ENCODE measurements at places on chromosomes 16 and 17. TPM values are rescaled to one million over a fixed set of nuclear protein-coding genes. Genes with fewer than 3 reads are reported as not detected.

DNA sequence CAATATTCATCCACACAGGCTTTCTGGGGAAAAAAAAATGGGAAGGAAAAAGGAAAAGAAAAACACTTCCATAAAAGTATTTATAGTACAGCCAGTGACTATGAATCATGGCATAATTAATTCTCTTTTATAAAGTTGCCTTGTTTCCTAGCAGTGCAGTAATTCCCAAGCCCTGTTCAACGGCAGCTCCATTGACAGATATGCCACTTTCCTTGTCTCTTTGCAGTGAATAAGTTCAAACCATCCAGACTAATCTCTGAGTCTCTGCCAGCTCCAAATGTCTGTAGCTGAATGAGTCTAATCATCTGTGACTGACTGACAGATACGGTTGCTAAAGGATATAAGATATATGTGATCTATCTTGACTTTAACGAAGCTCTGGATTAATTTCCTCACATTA is 52.9 kb upstream of the KCNJ16 start:
- no peaks in the 10 kb centered on the region for H3K27me3 ChIP-seq
- peaks cover 9% of the 10 kb centered on the region for H3K4me1 ChIP-seq
- H3K27ac ChIP-seq = no peak overlapping the region
- DNase-seq = no peak
- no peak overlapping the region for H3K4me3 ChIP-seq
- no peaks in the 10 kb centered on the region for H3K36me3 ChIP-seq

DNA sequence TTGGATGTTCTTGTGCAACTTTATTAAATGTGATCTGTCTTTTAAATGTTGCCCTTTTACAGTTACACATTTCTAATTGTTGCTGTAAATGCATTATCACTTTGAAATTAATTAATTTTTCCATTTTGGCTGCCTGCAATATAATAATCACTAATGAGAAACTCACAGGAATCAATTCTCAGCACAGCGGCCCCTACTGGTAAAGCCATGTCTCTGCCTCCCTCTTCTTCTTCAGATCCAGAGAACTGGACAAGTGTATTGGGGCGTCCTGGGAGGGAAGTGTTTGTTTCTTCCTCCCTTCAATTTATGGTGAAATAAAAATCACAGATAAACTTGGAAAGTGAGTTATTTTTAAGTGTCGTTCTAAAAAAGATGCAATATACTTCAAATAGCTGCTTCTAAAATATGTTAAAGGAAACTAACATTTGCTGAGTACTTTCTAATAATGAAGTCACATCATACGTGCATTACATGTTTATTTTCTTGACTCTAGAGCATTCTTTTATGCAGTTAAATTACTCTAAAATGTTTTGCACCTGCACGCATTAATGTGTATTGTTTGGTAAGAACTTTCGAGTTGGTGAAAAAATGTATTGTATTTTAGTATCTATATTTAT is 338.0 kb downstream of the WWOX start:
- DNase-seq = peak; percentile 24
- H3K27ac ChIP-seq = peak overlapping the region; percentile 34
- H3K36me3 ChIP-seq = no peaks in the 10 kb centered on the region

- no peak overlapping the region for H3K4me3 ChIP-seq
- H3K4me1 ChIP-seq = peaks cover 14% of the 10 kb centered on the region
- H3K36me3 ChIP-seq = no peaks in the 10 kb centered on the region
- peak overlapping the region; percentile 32 for H3K27ac ChIP-seq
- H3K27me3 ChIP-seq = no peaks in the 10 kb centered on the region
Observed at GRCh38 chr17:71287071-71287823, 833.6 kb upstream of the SOX9 start.

DNA sequence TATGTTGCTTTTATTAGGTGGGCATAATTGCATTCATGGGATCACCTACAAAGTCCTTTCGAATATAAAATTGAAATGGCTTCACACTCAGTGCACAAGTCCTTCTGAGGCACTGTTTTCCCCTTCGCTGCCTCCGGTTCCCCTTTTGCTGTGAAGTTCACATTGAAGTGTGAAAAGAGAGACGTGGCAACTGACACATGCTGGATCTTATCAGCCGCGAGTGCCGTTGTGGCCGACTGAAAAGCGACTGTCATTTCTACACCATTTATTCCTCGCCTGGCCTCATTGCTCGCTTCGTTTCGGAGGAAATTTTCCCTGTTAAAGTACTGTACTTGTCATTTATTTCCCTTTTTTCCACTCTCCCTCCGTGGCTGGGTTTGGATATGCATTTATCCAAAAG is 423.5 kb downstream of the MAF start:
- no peak for DNase-seq
- no peaks in the 10 kb centered on the region for H3K27me3 ChIP-seq

DNA sequence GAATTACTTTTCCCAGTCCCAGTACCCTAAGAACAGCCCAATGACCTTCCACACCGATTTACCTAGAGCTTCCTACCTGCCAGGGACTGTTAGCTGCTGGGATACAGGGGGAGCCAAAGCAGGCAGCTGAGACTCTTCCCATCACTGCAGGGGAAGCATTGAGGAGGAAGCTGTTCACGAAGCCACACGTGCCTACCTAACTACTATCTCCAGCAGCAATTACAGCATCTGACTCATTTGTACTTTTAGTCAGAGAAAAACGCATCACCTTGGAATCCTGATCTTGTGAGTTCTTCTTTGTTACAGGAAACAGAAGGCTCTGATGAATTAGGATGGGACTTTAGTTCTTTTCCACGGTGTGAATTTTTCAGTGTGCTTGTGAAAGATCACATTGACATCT is 113.7 kb upstream of the DHX40 start:
- H3K27me3 ChIP-seq = no peaks in the 10 kb centered on the region
- no peak overlapping the region for H3K4me3 ChIP-seq
- no peak overlapping the region for H3K27ac ChIP-seq
- no peak for DNase-seq
- no peaks in the 10 kb centered on the region for H3K36me3 ChIP-seq

DNA sequence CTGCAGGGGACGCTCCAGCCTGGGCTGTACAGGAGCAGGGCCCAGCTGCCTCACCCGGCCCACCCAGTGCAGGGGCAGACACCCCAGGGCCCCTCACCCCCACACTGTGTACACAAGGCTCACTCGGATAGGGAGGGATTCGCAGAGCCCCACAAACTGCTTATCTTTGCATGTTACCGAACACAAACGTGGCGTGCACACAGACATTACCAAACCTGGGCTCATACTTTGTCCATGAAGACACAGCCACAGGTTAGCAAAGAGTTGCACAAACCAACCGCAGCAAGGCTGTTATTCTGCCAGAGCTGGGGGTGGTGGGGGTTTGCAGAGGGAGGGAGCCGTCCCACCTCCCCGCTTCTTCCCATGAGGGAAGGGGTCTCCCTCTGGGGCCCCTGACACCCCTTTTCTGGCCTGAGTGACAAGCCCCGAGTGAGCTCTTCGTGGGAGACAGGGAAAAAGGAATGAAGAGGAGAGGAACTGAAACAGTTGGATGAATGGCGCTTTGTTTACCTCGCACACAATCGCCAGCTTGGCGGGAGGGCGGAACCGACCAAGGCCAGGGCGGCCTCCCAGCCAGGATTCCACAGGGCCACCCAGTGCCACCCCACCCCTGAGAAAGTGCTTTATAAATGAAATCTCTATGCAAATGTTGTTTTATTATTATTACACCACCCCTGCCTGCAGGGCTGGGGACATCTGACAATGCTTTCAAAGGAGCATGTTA is 434 bp upstream of the CPSF4L start:
- no peaks in the 10 kb centered on the region for H3K27me3 ChIP-seq
- H3K4me3 ChIP-seq = no peak overlapping the region
- H3K27ac ChIP-seq = no peak overlapping the region

- H3K4me1 ChIP-seq = no peaks in the 10 kb centered on the region
- DNase-seq = no peak
- no peak overlapping the region for H3K27ac ChIP-seq
- no peaks in the 10 kb centered on the region for H3K36me3 ChIP-seq
- H3K4me3 ChIP-seq = no peak overlapping the region
Observed at GRCh38 chr16:26795184-26795583, 271.5 kb upstream of the C16orf82 start.

DNA sequence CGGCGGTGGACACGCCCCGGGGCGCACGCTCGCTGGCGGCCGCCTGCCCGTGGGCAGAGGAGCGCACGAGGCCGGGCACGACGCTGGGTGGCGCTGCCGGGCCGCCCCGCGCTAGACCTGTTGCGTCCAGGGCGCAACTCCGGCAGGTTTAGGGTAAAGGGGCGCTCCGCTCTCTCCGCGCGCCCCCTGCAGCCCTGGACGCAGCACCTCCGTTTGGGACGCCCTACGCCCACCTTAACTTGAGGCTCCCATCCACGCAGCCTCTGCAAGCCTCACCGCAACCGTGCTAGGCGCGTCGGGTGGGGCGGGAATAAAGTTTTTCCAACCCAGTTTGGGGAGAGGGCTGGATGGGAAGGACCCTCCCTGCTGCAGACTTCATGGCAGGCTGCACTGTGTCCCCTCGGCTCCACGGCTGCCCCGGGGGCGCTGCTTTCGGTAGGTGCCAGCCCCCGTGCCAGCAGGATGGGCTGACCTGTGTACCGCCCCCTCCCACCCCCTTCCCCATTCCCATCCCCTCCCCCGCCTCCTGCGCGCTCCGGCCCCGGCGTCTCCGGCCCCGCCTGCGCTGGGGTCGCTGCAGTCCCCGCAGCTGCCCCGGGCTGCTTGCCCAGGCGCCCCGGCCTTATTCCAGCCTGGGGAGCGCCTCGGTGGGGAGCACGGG is at the start of gene SYT17:
SYT17 (plus strand) TSS at position 531 of the 661 bp plus-strand sequence. CDS start 407 bp downstream, outside the sequence.
- H3K4me3 ChIP-seq = peak within 1 kb of the TSS; percentile 76
- H3K36me3 ChIP-seq = no peaks in the 10 kb centered on the region
- H3K27ac ChIP-seq = no peak within 1 kb of the TSS
- DNase-seq = peak; percentile 74
- peaks cover 9% of the 10 kb centered on the region for H3K4me1 ChIP-seq

GRCh38 chr17:79393358-79394052 is 217.3 kb downstream of the RBFOX3 start:
- no peaks in the 10 kb centered on the region for H3K36me3 ChIP-seq
- peak; percentile 82 for DNase-seq
- H3K27ac ChIP-seq = no peak overlapping the region

GRCh38 chr16:85415196-85416090 is 197.7 kb upstream of the GSE1 start:
- no peak overlapping the region for H3K27ac ChIP-seq
- H3K27me3 ChIP-seq = no peaks in the 10 kb centered on the region

DNA sequence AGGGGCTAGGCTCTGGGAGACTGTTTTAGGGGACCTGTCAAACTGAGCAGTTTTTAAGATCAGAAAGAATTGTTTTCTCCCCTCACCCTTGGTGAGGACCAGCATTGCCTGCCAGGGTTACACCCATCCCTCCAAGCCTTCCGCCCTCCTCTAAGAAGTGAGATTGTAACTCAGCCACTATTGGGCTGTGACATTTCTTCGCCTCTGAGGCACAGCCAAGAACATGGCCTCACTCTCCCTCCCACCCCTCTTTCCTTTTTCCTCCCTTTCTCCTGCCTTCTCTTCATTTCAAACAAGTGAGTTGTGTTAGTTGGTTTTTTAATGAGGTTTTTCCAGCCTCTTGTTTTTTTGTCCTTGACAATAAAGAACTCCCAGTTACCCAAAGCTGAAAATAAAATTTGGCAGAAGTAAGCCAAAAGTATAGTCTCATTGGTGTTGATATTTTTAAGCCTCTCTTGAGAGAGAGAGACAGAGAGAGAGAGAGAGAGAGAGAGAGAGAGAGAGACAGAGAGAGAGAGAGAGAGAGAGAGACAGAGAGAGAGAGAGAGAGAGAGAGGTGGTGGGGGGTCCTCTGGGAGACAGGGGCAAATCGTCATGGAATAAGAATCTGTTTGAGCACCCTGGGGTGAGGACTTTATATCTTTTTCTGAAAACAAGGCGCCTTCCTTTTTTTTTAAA is 77.2 kb upstream of the TBX2 start:
- no peaks in the 10 kb centered on the region for H3K36me3 ChIP-seq

Gene KRTAP17-1
- total RNA-seq = not detected

Gene KRT20
- total RNA-seq = not detected

DNA sequence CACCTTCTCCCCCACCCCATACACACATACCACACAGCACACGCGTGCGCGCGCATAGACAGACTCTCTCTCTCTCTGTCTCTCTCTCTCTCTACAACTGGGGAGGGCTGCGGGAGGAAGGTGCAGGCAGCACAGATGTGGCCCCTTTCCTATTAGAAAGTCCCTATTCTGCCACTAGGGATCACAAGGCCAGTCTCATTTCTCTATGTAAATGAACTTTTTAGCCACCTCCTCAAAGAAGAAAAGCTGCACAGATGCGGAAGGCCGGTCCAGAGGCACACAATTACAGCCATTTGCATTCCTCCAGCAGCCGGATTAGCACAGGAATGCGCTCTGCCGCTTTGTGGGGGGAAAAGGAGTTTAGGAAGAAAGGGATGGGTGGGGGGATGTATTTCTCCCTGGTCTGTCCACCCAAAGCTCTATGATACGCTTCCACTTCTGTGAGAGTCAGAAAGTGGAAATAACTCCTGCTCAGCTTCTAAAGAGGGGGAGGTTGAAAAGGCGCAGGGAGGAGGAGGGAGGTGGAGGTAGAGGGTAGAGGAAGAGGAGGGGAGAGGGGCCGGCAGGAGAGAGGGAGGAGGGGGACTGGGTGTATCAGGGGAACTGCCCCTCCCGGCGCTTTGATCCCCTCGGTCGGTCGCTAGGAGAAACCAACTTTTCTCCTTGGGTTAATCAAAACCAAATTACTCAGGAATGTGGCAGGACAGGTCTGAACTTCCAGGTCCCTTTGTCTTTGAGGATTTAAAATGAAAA is 11.7 kb downstream of the ZFHX3 start:
- DNase-seq = peak; percentile 91
- no peaks in the 10 kb centered on the region for H3K36me3 ChIP-seq
- no peaks in the 10 kb centered on the region for H3K27me3 ChIP-seq
- peaks cover 86% of the 10 kb centered on the region for H3K4me1 ChIP-seq

DNA sequence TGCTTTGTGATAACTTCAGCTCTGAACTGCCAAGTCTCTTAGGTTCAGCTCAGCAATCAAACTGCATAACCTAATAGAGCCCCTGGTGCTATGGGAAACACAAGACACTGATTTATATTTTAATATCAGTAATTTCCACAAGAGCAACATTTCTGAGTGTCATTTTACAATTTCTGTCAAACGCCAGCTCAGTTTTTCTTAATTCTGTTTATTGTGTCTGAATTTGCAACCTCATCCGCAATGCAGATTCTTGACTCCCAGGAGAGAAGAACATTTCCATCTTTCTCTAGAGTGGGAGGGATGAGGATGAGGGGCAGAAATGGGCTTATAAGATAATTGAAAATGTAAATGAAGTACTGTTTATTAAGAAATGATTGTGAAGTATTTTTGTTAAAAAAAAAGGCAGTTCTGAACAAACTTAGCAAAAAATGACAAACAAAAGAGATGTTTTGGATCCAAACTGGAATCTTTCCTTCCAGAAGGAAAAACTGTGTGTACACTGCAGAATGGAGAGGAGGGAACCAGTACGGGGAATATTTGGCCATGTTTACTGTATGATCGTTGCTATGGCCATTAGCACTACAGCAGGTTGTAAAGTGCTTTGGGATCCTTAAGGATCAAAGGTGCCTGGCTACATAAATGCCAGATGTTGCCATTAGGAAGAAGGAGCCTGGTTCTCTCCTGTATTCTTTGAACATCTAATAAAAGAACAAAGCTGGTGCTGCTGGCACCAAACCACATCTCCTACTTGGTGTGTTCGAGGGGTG is 7.4 kb upstream of the PMFBP1 start:
- DNase-seq = no peak
- H3K27ac ChIP-seq = no peak overlapping the region
- no peaks in the 10 kb centered on the region for H3K4me1 ChIP-seq
- H3K36me3 ChIP-seq = no peaks in the 10 kb centered on the region
- H3K27me3 ChIP-seq = no peaks in the 10 kb centered on the region

- H3K27ac ChIP-seq = peak overlapping the region; percentile 98
- no peaks in the 10 kb centered on the region for H3K36me3 ChIP-seq
- H3K4me3 ChIP-seq = peak overlapping the region; percentile 94
- H3K27me3 ChIP-seq = no peaks in the 10 kb centered on the region
- peaks cover 63% of the 10 kb centered on the region for H3K4me1 ChIP-seq
Observed at GRCh38 chr17:2400474-2400866, 390 bp downstream of the MNT start.

Measured in thyroid gland (tissue), 4 donors.